Liver (tissue), 10 donors: ENCODE measurements at places on chromosomes 2 and 18. TPM values are rescaled to one million over a fixed set of nuclear protein-coding genes. Genes with fewer than 3 reads are reported as not detected.

The VIT gene
- total RNA-seq: 0.17 TPM

DNA sequence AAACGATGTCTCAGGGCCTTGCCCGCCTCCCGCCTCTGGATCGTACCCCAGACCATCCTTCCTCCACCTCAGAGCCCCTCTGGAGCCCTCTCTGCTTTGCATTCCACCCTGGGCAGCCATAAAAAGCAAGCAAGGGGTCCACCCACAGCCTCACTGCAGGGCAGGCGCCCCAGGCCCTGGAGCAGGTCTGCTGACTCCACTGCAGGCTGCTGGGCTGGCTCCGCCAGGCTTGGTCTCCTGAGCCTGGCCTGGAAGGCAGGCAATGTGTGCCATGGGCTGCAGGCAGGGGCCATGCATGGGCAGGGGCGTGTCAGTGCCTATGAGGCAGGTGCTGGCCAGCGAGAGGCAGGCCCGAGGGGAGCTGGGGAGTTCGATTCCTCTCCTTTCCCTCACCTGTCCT is 186.0 kb downstream of the ANKRD30B start:
- DNase-seq: peak; percentile 17

GRCh38 chr2:176579608-176580007 is 310.4 kb downstream of the MTX2 start:
- no peak for DNase-seq

GRCh38 chr18:57466307-57466706 is 31.1 kb downstream of the ONECUT2 start:
- no peak for DNase-seq

DNA sequence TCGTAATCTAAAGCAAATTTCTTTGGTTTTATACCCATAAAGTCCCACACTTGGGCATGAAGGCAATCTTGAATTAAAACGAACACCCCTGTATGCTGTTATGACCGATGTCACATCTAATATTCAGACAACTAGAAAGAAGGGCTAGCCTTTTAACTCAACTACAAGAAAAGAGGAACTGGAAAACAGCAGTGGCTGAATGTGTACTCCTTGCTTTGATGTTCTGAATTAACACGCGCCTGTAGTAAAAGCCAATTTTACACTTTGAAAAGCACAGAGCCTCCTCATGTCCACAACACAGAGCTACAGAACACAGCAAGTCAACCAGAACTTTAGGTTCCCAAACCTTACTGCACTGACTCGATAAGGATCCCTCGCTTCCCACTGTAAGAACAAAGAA is 147.6 kb downstream of the HDAC4 start:
- no peak for DNase-seq

The SFT2D3 gene
- total RNA-seq: 4.7 TPM

- DNase-seq: no peak
Observed at GRCh38 chr2:211133766-211134165, 577.4 kb downstream of the CPS1 start.

DNA sequence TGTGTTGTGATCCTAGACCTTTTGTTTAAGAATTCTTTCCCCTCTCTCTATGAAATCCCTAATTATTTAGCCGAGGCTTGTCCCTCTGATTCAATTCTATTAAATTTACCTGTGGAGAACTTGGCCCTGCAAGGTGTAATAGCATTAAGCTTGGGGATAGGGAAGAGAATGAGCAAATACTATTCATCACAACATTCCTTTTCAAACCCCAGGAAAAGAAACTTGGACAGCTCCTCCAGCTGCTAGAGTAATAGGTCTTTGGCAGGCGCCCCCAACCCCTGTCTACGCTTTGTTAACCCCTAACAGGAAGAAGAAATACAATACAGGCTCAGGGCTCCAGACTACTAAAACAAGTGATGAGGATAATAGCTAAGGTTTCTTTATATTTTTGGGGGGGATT is 957.0 kb downstream of the CPS1 start:
- DNase-seq: no peak

DNA sequence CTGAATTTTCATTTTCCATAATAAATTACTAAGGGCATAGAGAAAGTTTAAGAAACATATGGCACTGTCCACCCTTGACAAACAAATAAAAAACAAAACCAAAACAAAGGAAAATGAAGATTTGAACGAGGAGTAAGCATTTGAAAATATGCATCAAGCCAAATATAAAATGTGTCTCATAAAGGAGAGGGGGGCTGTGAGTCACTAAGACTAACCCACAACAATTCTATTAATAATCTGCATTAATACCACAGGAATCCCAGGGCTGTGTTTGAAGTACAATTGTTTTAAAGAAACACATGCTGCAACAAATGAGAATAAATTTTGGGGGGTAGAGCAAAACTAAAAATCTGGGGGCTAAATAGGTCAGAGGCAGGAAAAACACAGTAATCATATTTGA is 53.8 kb upstream of the STK17B start:
- no peak for DNase-seq

GRCh38 chr2:210477496-210477895 is 937 bp upstream of the LANCL1 start:
- no peak for DNase-seq

The TUBB8B gene
- total RNA-seq: not detected

The KCNIP3 gene
- total RNA-seq: 0.59 TPM

- no peak for DNase-seq
Observed at GRCh38 chr18:14577971-14578370, 34.6 kb upstream of the POTEC start.

- DNase-seq: no peak
Observed at GRCh38 chr18:48672671-48673340, 134.0 kb downstream of the CTIF start.

The PPP1R1C gene
- 16.9 TPM for total RNA-seq

GRCh38 chr2:182163878-182164277 is 178.2 kb downstream of the PPP1R1C start:
- no peak for DNase-seq

The POTEI gene
- not detected for total RNA-seq

GRCh38 chr2:21916934-21917522 is 793.3 kb downstream of the TDRD15 start:
- DNase-seq: no peak

DNA sequence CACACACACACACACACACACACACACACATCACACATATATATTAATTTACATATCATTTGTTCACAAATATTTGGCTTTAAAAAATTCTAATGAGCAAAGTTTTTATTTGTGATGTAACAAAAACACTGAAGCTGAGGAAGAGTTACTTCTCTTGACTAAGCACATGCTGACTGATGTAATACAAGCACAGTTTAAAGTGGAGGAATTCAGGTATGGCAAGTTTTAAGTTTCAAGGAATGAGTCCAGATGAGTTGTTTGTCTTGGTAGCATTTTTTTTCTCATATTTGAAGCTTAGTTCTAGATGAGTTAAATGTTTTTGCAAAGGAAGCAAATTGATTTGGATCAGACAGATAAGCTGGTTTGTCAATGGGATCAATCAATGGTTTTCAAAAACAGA is 20.2 kb upstream of the CALCRL start:
- no peak for DNase-seq

- no peak for DNase-seq
Observed at GRCh38 chr2:84459944-84460429, 907 bp upstream of the SUCLG1 start.

- DNase-seq: no peak
Observed at GRCh38 chr2:98026927-98027522, 31.3 kb upstream of the TMEM131 start.

- DNase-seq: no peak
Observed at GRCh38 chr2:207937823-207938222, 87.5 kb downstream of the PLEKHM3 start.

- no peak for DNase-seq
Observed at GRCh38 chr18:28684746-28685355, 507.9 kb upstream of the CDH2 start.

The SGPP2 gene
- total RNA-seq: not detected

DNA sequence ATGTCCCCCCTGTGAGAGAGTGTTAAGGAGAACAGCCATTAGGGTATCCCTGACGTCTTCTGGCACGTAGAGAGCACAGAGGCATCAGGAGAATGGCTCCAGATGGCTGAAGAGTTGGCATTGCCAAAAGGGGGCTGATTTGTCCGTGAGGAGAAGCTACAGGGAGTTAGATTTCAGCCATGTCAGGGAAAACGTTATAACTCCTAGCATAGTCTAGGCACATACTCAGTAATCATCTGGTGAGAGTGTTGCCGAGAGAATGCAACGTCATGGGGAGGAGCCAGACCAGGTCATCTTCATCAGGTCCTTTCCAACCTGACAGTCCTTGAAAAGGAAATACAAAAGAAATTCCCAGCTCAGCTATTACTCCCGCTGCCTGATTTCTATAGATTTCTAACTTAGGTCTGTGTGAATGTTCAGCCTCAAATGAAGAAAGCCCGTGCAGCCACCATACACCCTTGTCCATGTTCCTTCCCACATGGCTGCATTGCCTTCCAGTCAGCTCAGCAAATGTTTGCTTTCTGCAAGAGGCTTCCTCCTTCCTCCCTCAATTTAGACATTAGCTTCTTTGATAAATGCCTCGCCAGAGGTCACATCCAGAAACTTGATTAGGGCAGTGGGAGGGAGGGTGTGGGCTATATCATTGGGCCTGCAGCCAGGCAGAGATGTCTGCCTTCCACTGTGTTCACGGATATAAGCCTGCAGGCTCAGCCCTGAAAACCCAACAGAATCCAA is 93.0 kb downstream of the STPG4 start:
- no peak for DNase-seq

- no peak for DNase-seq
Observed at GRCh38 chr2:163646687-163647086, 89.1 kb downstream of the FIGN start.

DNA sequence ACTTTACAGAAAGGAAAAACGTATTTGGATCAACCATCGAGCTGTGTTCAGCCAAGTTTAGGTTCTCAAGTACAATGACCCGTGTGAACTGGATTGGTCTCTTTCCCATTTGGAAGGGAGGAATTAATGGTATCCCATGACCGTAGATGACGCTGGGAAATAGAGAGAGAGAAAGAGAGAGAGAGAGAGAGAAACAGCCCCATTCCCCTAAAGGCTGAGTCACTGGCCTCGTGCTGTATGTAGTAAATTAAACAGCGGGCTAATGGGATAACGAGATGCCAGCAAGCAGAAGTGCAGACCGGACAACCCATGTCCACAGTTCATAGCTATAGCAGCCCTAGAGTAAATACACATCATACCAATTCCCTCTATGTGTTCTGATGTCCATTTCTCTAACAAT is 99.6 kb downstream of the BCL11A start:
- no peak for DNase-seq

DNA sequence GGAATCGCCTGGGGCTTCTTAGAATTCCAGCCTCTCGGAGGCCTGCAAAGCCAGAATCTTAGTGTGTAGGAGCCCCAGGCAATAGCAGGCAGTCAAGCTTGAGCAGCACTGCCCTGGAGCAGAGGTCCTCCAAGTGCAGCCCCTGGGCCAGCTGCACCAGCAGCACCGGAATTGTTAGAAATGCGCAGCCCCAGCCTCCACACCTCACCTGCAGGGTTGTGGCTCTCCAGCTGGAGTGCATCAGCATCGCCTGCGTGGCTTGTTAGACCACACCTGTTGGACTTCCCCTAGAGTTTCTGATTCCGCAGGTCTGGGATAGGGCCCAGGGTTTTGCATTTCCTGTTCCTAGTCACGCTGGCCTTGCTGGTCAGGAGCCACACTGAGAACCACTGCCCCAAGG is 100.3 kb downstream of the ASAP2 start:
- no peak for DNase-seq

GRCh38 chr2:102261467-102262135 is 49.8 kb upstream of the IL1RL1 start:
- no peak for DNase-seq

DNA sequence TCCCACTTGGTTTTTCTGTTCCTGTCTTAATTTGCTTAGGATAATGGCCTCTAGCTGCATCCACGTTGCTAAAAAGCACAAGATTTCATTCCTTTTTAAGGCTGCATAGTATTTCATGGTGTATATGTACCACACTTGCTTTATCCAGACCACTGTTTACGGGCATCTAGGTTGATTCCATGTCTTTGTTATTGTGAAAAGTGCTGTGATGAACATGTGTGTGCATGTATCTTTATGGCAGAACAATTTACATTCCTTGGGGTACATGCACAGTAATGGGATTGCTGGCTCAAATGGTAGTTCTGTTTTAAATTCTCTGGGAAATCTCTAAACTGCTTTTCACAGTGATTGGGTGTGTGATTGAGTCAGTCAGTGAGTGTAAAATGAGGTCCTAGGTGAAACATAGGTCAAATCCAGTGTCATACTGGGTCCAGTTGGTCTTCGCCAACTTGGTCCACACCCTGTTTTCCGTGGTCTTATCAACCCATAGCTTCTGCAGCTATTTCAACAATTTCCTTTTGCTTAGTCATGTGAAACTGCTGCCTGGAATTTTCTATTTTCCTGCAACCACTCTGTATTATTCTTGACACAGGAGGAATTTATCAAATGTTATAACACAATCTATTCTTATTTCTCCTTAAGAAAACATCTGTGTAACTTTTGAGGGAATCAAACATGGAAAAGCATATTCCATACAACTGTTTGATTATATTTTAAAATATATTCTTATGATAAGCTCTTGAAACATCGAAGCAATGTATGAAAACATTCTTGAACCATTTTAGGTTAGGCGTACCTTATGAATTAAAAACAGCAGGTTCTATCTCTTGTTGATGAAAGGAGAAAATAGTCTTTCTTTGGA is 82.9 kb downstream of the ADCYAP1 start:
- no peak for DNase-seq

DNA sequence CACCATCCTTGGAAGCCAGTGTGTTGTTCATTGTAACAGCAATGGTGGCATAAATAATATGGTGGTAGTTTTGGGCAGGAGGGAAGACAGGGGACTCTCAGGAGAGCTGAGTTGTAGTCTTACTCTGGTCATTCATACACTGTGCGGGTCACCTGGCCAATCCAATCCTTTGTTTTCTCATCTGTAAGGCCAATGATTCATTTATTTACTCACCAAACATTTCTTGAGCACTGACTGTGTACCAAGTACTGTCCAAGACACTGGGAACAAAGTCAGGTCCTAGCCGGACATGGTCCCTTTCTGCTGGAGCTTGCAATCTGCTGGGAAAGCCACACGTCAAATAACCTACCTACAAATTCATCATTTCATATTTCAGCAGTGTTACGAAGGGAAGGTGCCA is 302.7 kb downstream of the CYP26B1 start:
- no peak for DNase-seq

GRCh38 chr2:98013407-98014042 is 17.8 kb upstream of the TMEM131 start:
- no peak for DNase-seq

- no peak for DNase-seq
Observed at GRCh38 chr2:227617316-227618230, at the start of gene SCYGR4. TSS of gene SCYGR4 (plus strand) at chr2:227617498. CDS start at chr2:227617498, 0 bp downstream.

GRCh38 chr2:99883358-99883757 is 259.0 kb downstream of the AFF3 start:
- no peak for DNase-seq

The CYRIA gene
- total RNA-seq: 3.1 TPM
